Activated T-cell treated with anti-CD3 and anti-CD28 coated beads for 48 hours (primary cell): ENCODE measurements at places on chromosomes 13 and 19.

DNA sequence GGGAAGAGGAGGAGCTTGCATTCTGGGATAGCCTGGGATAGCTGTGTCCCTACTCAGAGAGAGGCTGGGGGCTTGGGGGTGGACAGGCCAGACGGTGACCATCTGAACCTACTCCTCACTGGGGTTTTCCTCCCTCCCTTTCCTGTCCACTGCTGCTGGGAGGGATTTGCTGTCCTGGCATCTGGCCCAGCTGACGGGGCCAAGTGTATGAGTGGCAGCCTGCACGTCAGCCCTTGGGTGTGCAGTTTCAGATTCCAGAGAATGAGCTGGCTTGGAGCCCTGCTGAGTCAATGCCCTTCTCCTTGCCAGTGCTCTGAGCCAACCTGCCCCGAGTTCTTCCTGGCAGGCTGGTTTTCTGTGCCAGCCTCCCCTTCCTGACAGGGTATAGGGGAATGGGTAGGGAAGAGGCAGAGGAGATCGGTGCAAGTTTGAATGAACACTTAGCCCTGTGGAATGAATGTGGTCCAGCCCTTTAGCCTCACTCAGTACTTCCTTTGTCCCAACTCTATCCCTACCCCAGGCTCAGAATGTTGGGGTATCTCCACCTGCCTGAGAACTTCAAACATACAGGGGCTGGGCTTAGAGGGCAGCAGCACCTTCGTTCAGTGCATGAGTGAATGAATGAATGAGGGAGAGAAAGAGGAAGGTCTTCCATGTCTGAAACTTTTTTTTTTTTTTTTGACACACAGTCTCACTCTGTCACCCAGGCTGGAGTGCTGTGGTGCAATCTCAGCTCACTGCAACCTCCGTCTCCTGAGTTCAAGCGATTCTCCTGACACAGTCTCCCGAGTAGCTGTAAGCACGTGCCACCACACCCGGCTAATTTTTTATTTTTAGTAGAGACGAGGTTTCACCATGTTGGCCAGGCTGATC is 1.8 kb upstream of the ANGPTL4 start:
- DNase-seq = peak; percentile 34

- no peak for DNase-seq
Measured at GRCh38 chr13:75071395-75071794, 410.6 kb downstream of the TBC1D4 start.

DNA sequence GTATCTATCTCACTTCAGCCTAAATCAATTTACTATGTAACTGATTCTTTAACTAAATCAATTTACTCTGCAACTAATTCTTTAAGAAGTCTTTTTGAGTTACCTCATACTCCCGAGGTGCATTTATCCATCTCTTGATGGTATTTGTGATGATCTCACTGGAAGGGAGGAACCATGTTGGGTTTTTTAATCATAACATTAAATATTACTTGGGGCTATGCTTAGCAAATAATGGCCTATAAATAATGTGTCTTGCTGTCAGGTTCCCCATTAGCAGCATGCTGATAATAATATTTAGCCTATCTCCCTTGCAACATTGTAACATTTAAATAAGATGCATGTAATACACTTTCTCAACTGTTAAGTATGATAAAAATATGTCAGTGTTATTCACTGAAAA is 411.3 kb downstream of the SLITRK1 start:
- no peak for DNase-seq

- no peak for DNase-seq
Measured at GRCh38 chr13:22141716-22142115, 470.8 kb downstream of the FGF9 start.

GRCh38 chr19:8423817-8424223 is 10.7 kb downstream of the MARCHF2 start:
- no peak for DNase-seq

- DNase-seq = no peak
Measured at GRCh38 chr19:43667876-43668405, 2.0 kb downstream of the PLAUR start.

GRCh38 chr19:6760606-6761005 is 6.6 kb downstream of the SH2D3A start:
- DNase-seq = no peak

DNA sequence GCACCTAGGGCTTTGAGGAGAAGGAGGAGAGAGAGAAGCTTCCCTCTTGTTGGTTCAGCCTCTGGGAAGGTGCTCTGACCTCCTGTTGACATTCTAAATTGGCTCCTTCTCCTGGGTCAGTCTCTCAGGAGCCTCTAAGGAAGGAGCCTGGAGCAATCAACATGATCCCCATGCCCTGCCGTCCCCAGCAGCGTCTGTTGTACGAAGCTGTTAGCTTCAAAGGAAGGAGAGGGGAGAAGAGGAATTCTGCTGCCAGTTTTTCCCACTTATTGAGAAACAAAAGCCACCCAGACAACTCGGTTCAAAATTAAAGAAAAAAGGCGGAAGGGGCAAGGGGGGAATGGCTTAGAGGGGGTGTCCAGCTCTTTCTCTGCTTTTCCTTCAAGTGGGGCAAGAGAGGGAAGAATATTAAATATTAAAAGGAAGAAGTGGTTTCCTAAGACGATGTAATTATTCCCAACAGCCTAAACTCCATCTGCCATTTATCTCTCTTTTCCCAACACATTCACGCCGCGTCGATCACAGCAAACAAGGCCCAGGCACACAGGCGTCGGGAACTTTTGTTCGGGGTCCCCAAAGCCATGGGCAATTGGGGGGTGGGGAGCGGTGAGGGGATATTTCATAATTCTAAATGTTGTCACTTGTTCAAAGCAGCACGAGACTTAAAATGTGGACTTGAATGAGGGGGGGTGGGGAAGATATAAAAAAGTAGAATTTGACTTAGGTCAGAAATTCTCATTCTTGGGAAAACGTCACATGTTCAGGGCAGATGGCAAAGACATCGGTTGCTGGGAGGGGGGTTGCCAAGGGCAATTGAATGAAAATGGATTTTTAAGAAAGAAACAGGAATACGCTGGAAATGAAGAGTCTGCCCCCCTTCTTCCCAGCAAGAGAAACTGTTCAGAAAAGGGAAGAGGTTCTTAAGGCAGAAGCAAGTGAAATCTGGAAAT is 116.8 kb upstream of the CACNA1A start:
- DNase-seq = no peak
